ENCODE measurements at places on chromosomes 7 and 10. TPM values are rescaled to one million over a fixed set of nuclear protein-coding genes. Genes with fewer than 3 reads are reported as not detected.

The OR2A1 gene
- not detected for total RNA-seq

- H3K36me3 ChIP-seq, result no peaks in the 10 kb centered on the region
- H3K4me3 ChIP-seq, result no peak overlapping the region
- peaks cover 5% of the 10 kb centered on the region for H3K4me1 ChIP-seq
- H3K27me3 ChIP-seq, result peaks cover 4% of the 10 kb centered on the region
Measured at GRCh38 chr7:155268921-155269650, 28.6 kb upstream of the INSIG1 start.

The TNS3 gene
- total RNA-seq, result 4.1 TPM

GRCh38 chr7:30181211-30181610 lies 46.4 kb downstream of the MTURN start:
- no peak overlapping the region for H3K4me3 ChIP-seq
- H3K27ac ChIP-seq, result no peak overlapping the region
- peaks cover 1% of the 10 kb centered on the region for H3K36me3 ChIP-seq
- no peaks in the 10 kb centered on the region for H3K27me3 ChIP-seq

DNA sequence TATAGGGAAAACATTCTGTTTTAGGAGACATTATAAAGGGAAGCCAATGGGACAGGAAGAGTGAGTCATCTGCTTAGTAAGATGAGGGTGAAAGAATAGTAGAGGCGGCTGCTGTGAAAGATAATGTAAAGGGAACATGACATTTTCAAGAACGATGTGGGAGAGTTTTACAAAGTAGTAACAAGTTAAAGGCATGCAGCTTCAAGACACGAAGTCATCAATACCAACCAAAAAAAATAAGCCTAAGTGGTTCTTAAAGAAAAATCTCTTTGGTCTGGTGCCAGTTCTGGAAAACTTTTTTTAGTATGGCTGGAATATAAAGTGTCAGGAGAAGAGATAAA lies 6.1 kb downstream of the GSTO1 start:
- H3K36me3 ChIP-seq, result peaks cover 60% of the 10 kb centered on the region
- H3K27me3 ChIP-seq, result no peaks in the 10 kb centered on the region
- H3K4me3 ChIP-seq, result peak overlapping the region; percentile 40
- peak overlapping the region; percentile 82 for H3K27ac ChIP-seq
- no peak for DNase-seq

DNA sequence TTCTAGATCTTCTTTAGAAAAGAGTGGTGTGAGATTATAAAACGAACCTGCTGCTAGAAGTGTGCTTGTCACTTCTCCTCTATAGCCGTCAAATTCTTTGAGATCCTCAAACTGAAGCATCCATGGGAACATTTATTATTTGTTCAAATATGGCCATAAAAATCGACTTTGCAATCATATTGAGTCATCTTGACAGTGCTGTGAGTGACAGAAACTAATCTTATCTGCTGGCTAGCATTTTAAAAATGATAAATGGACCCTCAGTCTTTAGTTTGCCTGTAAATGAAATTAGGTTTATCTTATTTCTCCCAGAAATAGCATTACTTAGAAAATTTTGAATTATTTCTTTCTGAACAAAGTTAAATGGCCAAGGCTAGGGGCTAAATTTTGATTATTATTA lies 290.8 kb downstream of the EXOC4 start:
- no peaks in the 10 kb centered on the region for H3K27me3 ChIP-seq
- H3K36me3 ChIP-seq, result no peaks in the 10 kb centered on the region
- no peak overlapping the region for H3K27ac ChIP-seq
- H3K4me3 ChIP-seq, result no peak overlapping the region

- H3K4me3 ChIP-seq, result no peak overlapping the region
- H3K4me1 ChIP-seq, result no peaks in the 10 kb centered on the region
- no peaks in the 10 kb centered on the region for H3K36me3 ChIP-seq
- no peak for DNase-seq
- H3K27ac ChIP-seq, result no peak overlapping the region
- H3K27me3 ChIP-seq, result no peaks in the 10 kb centered on the region
Measured at GRCh38 chr7:70520611-70521010, 611.3 kb upstream of the GALNT17 start.

DNA sequence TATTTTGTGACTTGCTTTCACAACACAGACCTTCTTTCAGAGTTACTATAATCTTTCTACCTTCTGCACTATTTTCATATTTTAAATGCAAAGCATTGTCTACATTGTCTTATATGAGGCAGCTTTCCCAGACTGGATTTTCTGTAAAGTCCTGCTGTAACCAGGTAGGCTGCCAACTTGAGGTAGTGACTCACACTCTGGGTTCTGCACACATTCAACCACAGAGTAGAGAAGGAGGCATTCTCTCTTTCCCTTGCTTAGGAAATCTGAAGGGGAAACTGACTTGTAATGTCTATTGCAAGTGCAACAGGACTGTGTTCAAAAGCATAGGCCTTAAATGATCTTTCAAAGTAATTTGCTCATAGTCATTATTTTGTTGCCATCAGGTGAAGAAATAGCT lies 461.4 kb downstream of the GRM8 start:
- H3K4me1 ChIP-seq, result no peaks in the 10 kb centered on the region
- no peaks in the 10 kb centered on the region for H3K36me3 ChIP-seq
- no peak overlapping the region for H3K4me3 ChIP-seq
- H3K27ac ChIP-seq, result no peak overlapping the region
- DNase-seq, result no peak
- H3K27me3 ChIP-seq, result peaks cover 2% of the 10 kb centered on the region

The PDE6C gene
- not detected for total RNA-seq

DNA sequence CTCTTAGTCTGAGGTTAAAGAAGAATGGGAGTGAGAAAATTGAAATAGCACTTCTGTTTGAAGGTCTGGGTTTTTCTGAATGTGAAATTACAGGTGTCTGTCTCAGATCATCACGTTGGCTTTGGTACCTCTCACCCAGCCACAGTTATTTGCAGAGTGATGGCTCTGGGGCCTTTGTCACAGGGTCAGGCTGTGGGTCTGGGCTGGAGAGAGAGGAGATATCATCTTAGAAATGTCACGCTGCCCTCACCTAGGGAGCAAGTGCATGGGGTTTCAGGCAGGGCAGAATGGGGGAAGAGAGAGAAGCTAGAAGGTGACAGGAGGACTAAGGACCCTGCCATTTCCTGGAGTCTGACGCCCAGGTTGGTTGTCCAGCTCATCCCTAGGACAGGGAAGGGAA lies 127.2 kb downstream of the CFAP58 start:
- peaks cover 7% of the 10 kb centered on the region for H3K27me3 ChIP-seq
- H3K4me3 ChIP-seq, result no peak overlapping the region
- H3K36me3 ChIP-seq, result no peaks in the 10 kb centered on the region
- no peaks in the 10 kb centered on the region for H3K4me1 ChIP-seq
- DNase-seq, result no peak

GRCh38 chr7:123725586-123726171 lies 23.1 kb downstream of the WASL start:
- H3K4me3 ChIP-seq, result no peak overlapping the region
- H3K4me1 ChIP-seq, result peaks cover 21% of the 10 kb centered on the region
- H3K27me3 ChIP-seq, result no peaks in the 10 kb centered on the region
- peaks cover 5% of the 10 kb centered on the region for H3K36me3 ChIP-seq

The ENTPD1 gene
- 26.3 TPM for total RNA-seq

- H3K27me3 ChIP-seq, result no peaks in the 10 kb centered on the region
- peaks cover 6% of the 10 kb centered on the region for H3K36me3 ChIP-seq
- DNase-seq, result no peak
- H3K4me1 ChIP-seq, result peaks cover 32% of the 10 kb centered on the region
- H3K27ac ChIP-seq, result no peak overlapping the region
Measured at GRCh38 chr7:135463908-135464307, 46.0 kb downstream of the CNOT4 start.

The GLI3 gene
- not detected for total RNA-seq

DNA sequence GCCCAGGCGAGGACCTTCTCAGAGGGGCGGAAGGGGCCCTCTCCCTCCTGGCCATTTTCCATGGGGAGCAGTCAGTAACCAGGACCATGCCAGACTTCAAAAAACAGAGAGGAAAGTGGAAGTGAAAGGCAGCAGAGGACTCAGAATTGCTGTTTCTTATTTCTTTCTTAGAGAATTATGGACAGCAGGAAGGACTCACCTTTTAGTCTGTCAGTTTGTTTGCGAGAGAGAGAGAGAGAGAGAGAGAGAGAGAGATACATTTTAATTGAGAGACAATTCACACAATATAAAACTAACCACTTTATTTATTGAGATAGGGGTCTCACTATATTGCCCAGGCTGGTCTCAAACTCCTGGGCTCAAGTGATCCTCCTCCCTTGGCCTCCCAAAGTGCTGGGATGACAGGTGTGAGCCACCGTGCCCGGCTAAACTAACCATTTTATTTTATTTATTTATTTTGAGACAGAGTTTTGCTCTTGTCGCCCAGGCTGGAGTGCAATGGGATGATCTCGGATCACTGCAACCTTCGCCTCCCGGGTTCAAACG lies 24.5 kb downstream of the SCD start:
- H3K4me3 ChIP-seq, result peak overlapping the region; percentile 81
- no peaks in the 10 kb centered on the region for H3K27me3 ChIP-seq
- H3K36me3 ChIP-seq, result peaks cover 6% of the 10 kb centered on the region
- H3K27ac ChIP-seq, result no peak overlapping the region

DNA sequence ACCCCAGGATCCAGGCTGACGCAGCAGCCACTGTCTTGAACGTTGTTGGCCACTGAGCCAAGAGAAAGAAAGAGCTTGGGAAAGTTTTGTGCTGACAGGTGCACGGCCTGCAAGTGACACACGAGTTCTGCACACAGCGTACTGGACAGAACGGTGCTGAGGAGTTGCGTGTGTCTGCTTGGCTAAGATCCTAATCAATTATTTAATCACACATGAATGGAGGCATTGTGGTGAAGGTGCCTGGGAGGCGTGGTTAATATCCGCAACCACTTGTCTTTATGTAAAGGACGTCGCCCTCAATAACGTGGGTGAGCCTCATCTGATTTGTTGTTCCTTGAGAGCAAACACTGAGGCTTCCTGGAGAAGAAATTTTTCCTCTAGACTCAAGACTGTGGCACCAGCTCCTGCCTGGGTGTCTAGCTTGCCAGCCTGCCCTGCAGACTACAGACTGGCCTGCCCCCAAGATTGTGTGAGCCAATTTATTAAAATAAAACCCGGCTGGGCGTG lies 16.6 kb upstream of the GNA12 start:
- H3K36me3 ChIP-seq, result peaks cover 2% of the 10 kb centered on the region
- H3K27me3 ChIP-seq, result no peaks in the 10 kb centered on the region
- no peak for DNase-seq
- H3K27ac ChIP-seq, result no peak overlapping the region
- H3K4me1 ChIP-seq, result peaks cover 27% of the 10 kb centered on the region
- H3K4me3 ChIP-seq, result no peak overlapping the region

The MRPS33 gene
- total RNA-seq, result 73.9 TPM

DNA sequence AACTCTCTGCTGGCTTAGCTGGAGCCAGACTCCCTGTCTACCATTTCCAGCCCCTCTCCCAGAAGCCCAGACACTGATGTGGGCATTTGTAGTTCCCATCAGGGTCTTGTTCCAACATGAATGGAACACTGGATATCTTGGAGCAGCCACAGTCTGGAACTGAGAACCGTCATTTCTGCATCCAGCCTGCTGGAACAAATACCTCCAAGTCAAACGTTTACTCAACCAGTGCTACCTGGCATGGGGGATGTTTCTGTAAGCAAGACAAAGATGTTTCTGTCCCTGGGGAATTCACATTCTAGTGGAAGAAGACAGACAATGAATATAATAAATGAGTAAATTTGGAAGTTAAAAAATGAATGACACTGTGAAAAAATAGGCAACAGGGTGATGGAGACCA lies 70.8 kb upstream of the ZNF438 start:
- no peak for DNase-seq
- H3K4me3 ChIP-seq, result no peak overlapping the region
- H3K27me3 ChIP-seq, result no peaks in the 10 kb centered on the region

DNA sequence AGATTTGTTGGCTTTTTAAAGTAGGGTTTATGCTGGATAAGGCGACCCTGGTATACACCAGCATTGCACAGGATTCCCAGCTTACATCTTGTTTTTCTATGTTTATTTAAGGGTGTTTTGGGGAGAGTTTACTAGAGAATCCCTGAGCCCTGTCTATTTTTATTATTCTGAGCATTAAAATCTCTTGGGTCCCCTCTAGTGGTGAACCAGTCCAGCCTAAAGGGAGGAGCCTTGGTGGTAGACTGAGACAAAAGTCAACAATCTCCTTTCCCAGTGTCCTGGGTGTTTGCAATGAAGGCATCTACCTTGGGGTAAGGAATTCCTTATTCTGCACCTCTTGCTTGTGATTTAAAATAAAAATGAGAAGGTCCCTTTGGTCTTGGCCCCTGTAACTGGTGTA lies 38.2 kb downstream of the ANTXRL start:
- DNase-seq, result no peak
- H3K4me3 ChIP-seq, result no peak overlapping the region
- no peak overlapping the region for H3K27ac ChIP-seq
- peaks cover 12% of the 10 kb centered on the region for H3K27me3 ChIP-seq
- H3K36me3 ChIP-seq, result no peaks in the 10 kb centered on the region

GRCh38 chr7:88866265-88866863 lies 70.8 kb upstream of the TEX47 start:
- H3K27me3 ChIP-seq, result no peaks in the 10 kb centered on the region
- H3K27ac ChIP-seq, result no peak overlapping the region
- no peaks in the 10 kb centered on the region for H3K36me3 ChIP-seq
- no peak overlapping the region for H3K4me3 ChIP-seq
- H3K4me1 ChIP-seq, result no peaks in the 10 kb centered on the region

The ABLIM1 gene
- 14.2 TPM for total RNA-seq

DNA sequence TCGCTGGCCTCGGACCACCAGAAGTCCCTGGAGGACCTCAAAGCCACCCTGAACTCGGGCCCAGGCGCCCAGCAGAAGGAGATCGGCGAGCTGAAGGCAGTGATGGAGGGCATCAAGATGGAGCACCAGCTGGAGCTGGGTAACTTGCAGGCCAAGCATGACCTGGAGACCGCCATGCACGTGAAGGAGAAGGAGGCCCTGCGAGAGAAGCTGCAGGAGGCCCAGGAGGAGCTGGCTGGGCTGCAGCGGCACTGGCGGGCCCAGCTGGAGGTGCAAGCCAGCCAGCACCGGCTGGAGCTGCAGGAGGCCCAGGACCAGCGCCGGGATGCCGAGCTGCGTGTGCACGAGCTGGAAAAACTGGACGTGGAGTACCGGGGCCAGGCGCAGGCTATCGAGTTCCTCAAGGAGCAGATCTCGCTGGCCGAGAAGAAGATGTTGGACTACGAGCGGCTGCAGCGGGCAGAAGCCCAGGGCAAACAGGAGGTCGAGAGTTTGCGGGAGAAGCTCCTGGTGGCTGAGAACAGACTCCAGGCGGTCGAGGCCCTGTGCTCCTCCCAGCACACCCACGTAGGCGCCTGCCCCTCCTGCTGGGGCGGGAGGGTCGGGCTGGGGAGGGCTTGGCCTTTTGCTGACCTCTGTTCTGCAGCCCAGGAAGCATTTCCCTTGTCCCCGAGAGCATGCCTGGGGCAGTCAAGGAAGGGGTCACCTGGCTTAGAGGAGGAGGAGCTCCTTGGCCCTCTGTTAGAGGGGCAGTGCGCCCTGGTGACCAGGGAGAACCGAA lies 77.3 kb upstream of the GTF2IRD1 start:
- H3K27ac ChIP-seq, result no peak overlapping the region
- peaks cover 2% of the 10 kb centered on the region for H3K27me3 ChIP-seq
- H3K4me1 ChIP-seq, result no peaks in the 10 kb centered on the region

DNA sequence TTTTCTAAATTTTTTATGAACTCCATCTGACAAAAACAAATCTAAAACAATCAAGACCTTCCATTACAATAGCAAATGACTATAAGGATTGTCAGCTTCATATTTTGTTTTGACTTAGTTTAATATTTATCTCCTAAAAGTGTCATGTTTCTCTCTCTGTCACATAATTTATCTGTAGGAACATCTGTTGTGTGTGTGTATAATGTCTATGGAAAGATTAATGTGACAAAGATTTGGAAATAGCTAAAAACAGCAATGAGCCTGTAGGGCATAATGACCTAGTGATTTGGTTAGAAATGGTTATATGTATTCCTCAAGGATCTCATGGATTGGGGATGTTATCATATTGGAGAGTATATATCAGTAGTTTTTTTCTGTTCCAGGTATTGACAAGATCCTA lies 69.6 kb upstream of the MDFIC start:
- no peaks in the 10 kb centered on the region for H3K27me3 ChIP-seq
- no peak for DNase-seq
- no peak overlapping the region for H3K4me3 ChIP-seq
- H3K27ac ChIP-seq, result no peak overlapping the region
- H3K4me1 ChIP-seq, result no peaks in the 10 kb centered on the region
